ENCODE measurements at places on chromosomes 2 and 18.

GRCh38 chr18:43534511-43534910 lies 257.2 kb upstream of the SYT4 start:
- no peak for DNase-seq

DNA sequence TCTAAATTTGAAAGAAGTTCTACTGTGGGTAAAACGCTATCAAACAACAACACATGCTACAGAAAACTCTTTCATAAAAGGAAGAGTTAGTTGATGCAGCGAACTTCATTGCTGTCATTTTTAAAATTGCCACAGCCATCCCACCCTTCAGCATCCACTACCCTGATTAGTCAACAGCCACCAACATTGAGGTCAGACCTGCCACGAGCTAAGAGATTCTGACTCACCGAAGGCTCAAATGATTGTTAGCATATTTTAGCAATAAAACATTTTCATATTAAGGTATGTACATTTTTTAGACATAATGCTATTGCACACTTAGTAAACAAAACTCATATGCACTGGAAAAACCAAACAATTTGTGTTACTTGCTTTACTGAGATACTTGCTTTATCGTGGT lies 347.1 kb downstream of the CLIP4 start:
- DNase-seq, result no peak

- DNase-seq, result no peak
Measured at GRCh38 chr18:68642003-68642402, 72.9 kb downstream of the TMX3 start.

DNA sequence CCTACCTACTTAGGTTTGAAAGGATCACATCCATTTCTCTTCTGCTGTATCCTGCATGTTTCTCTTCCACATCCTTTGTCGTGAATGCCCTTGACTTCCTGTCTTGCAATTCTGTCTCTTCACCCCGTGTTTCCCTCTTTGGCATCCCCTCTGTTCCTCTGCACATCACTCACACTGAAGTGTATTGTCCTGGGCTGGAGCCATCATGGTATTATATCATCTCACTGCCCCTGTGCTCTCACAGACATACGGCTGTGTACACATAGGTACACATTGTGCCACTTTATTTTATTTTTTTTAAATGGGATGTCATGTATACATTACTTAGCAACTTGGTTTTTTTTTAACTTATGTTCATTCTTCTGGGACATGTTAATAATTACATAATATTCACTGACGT lies 291.6 kb downstream of the ALPK2 start:
- no peak for DNase-seq

DNA sequence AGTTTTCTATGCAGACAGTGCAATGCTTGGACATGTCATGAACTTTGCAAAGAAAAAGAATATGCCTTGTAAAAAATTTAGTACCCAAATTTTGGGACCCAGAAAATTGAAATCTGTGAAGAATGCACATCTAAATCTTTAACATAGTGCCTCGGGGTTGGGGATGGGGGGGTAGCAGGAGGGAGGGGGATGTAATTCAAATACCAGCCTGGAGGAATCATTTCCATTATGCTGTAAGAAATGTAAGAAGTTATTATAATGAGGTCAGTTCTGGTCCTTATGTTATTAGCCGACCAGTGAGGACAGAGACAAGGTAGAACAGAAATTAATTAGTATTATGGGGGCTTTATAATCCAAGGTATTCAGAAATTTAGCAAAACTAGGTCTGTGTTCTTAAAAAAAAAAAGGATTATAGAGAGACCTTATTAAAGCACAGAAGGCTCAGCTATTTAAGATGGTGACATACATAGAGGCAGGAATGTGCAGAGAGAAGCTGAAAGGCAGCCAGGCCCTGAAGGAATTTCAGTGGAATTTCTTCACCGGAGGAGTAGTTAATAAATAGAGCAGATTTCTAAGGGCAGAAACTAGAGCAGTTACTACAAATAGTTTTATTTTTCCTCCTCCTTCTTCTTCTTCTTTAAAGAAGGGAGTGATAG lies 89.0 kb upstream of the RBMS1 start:
- no peak for DNase-seq

DNA sequence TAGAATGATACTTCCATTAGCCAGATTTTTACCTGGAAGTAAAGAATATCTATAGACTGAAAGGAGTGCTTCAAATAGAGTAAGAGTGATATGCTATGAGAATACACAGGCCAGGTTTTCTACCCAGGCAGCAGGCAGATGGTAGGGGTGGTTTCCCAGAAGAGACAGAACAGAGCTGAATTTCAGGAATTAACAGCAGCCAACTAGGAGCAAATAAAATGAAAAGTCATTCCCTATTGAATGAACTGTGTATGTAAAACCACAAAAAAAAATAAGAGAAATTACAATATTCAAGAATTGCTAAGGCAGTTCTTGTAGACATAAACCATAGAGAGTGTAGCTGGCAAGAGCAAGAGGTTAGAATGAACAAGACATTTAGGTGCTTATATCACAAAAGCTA lies 336.8 kb downstream of the KCNJ3 start:
- no peak for DNase-seq

DNA sequence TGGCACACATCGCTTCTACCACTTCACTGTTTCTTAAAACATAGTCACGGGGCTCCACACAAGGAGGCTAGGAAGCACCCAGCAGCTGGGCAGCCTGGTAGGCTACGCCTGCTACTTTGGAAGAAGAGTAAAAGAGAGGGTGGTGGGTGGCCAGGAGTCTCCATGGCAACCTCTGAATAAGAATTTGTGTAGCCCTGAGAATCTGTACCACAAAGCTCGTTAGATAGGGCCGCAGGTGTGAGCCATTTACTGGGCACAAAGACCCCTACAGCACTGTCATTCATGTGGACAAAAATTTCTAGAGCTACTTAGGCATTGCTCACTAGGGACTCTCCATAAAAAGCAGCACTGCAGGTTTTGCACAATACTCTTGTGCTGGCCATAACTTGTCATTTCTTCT lies 166.4 kb upstream of the MSH6 start:
- no peak for DNase-seq

DNA sequence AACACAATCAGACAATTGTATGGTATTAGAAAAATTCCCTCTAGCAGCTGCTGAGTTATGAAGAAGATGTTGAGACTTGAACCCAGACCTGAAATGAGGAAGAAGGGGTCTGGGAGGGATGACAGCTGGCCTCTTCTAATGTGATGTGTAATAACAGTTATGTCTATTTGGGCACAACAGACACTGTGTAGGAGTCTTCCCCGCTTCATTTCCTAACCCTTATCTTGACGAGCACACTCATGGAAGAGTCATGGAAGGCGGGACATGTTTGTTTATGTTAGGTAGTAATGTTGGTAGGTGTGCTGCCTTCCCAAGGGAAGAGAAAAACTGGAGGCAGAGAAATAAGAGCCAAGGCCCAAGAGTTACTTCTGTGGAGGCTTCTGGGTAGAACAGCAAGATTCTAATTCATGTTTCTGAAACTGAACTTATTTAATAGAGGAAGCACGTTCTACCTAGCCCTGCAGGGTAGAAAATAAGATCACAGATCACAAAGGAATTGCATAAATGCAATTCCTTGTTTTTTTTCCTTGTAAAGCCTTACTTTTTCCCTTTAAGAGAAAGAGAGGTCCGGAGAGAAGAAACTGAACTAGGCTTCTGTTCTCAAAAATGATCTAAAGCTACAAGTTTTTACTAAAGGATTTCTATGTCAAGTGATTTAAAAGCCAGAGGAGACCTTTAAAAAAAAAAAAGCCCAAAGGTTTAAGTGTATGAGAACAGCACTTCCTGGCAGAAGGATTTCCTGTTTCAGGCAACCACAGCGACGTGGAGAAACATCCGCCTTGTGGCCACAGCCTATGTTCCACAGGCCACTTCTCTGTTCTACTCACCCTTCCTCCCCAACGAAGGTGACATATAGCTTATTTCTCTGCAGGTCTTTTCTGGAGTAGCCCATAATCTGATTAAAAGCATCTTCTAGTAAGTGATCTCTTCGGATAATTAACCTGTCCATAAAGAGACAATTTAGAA lies 68.5 kb upstream of the STK17B start:
- DNase-seq, result no peak

DNA sequence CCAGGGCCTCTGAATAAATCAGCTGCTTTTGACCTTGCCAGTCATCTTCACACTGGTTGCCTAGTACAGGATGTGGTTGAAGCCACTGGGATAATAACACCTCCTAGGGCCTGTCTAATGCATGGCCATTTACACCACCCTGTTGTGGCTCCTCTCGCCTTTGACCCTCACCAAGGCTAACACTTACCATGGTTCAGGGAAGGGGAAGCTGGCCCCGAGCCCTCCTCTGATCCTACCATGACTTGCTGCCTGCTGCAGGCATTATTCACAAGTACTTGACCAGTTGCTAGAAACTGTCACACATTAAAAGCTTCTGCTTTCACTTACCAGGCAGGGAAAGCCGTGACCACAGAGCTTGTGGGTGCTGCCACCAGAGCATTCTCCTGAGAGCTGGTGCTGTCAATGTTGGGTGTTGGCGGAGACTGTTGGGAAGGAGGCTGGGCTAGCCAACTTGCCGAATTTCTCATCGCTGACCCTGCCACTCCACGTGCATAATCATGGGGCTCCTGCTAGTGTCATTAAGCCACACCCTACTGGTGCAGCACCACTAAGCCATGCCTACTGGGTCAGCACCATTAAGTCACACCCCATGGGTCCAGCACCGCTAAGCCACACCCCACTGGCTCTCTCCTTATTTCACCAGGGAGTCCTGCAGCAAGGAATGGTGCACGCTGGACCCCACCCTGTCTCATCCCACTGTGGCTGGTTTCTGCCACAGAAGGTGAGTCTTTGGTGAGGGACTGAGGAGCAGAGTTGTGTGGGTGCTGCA lies 47.0 kb upstream of the TTC39C start:
- no peak for DNase-seq

DNA sequence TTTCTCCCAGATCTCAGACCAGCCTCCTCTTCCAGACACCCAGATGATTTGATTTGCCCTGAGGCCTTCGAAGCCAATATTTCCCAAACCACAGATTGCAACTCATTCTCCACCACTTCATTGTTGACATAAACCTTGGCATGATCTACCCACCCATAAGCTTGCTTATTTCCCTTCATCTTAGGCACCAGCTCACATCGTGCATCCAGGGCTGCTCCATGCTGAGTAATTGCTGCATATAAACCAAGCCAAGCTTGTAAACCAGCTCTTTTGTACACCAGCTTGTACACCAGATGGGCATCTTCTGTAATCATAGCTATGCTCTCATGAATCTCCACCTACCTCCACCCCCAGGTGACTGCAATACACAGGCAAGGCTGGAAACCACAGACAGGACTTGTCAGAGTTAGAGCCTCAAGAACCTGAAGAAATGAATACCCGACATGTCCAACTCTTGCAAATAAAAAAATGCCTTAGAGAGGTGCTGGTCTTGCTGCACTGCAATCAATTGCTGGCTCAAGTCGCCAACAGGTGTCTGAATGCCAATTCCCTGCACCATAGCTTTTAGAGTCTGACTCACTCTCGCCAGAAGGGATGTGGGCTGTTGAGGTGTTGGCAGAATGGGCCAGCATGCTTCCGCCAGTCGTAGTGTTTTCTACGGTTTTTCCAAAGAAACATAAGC lies 31.5 kb downstream of the TRABD2A start:
- no peak for DNase-seq

GRCh38 chr18:23998820-23999219 lies 15.7 kb upstream of the TTC39C start:
- no peak for DNase-seq

GRCh38 chr2:1685957-1686783 lies 58.1 kb downstream of the PXDN start:
- no peak for DNase-seq

DNA sequence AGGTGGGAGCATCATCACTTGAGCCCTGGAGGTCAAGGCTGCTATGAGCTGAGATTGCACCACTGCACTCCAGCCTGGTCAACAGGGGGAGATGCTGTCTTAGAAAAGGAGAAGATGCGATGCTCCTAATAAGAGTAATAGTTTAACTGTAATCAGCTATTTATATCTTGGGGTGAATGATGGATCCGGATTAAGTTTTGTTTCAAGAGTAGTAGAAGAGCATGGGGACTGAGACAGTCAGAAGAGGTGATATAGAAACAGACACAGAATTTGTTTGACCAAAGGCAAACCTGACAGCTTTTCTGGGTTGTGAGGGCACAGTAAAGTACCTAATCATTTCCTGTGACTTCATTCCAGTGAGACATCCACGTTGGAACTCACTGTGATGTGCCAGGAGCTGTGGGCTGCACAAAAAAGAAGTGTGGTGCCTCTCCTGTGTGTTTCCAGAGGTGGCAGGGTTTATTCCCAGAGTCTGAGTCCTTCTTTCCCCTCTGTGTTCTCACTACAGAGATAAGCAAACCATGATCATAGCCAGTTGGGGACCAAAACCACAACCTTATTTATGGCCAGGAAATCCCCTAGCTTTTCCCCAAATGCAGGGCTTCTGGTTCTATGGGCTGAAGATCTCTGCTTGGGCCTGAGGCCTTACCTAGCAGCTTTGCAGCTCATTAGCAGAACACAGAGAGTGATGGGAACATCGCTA lies 113.7 kb downstream of the XRCC5 start:
- no peak for DNase-seq

DNA sequence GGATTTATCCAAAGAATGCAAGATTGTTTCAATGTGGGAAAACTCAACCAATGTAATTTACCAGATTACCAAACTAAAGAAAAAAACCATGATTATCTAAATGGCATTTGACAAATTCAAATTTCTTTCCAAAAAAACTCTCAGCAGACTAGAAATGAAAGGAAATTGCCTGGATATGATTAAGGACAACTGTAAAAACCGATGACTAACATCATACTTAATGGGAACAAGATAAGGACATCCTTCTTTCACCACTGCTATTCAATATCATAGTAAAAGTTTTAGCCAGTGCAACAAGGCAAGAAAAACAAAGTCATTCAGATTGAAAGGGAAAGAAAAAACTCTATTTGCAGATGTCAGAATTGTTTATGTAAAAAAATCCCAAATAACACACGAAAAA lies 4.4 kb upstream of the CCDC150 start:
- DNase-seq, result no peak

- no peak for DNase-seq
Measured at GRCh38 chr18:32446780-32447179, 23.9 kb downstream of the GAREM1 start.

- no peak for DNase-seq
Measured at GRCh38 chr2:129369437-129369836, 610.0 kb upstream of the RAB6C start.

DNA sequence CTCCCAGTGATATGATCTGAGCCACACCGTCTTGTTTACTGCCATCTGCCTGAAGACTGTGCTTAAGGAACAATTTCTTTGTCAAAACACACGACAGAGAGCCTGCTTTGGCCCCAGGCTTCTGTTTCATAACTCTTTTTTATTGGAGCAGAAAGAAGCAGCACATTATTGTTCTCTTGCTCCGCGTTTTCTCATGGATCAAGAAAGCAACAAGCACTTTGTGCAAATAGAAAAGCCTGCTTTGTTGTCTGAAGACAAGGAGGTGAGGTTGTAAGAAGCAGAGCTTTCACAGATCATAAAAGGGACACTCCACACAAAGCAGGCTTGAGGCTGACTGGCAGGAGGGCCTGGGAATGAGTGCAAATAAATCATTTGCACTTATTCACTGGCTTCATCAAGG lies 118.3 kb upstream of the FAM136A start:
- DNase-seq, result no peak

Measured in hypothalamus (tissue), 51 donors.